ENCODE measurements at places on chromosomes 3 and 15. TPM values are rescaled to one million over a fixed set of nuclear protein-coding genes. Genes with fewer than 3 reads are reported as not detected.

CAPN3 gene
- total RNA-seq = 12.3 TPM

ZNF620 gene
- 12.3 TPM for total RNA-seq

DNA sequence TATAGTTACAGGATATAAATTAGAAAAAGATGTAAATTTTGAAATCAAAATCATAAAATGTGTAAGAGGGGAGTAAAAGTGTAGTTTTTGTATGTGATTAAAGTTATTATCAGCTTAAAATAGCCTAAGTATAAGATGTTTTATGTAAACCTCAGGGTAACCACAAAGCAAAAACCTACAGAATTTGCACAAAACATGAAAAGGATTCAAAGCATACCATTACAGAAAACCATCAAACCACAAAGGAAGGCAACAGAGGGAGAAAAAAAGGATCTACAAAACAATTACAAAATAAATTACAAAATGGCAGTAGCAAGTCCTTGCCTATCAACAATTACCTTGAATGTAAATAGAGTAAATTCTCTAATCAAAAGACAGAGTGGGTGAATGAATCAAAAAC lies 36.7 kb upstream of the MYLK start:
- DNase-seq = no peak

CFAP100 gene
- total RNA-seq = 4.3 TPM

DNA sequence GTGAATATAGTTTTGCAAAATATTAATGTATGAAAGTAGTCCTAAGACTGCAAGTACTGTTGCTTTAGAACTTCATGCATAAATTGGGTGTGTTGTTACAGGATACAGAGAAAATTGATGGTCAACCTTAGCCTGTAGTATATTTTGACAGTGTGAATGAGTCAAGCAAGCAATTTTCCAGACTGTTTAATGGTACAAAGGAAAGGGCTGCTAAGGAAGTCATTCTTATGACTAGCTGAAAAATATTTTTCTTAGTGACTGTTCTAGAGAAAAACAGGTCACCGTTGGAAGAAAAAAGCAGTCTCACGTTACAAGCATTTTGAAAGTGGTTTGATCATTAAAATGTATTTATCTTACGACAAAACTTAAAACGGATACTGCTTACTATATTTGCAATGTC lies 49.2 kb downstream of the MBNL1 start:
- DNase-seq = no peak

DET1 gene
- 10.7 TPM for total RNA-seq

- no peak for DNase-seq
Measured at GRCh38 chr3:54358316-54358715, 236.0 kb downstream of the CACNA2D3 start.

DNA sequence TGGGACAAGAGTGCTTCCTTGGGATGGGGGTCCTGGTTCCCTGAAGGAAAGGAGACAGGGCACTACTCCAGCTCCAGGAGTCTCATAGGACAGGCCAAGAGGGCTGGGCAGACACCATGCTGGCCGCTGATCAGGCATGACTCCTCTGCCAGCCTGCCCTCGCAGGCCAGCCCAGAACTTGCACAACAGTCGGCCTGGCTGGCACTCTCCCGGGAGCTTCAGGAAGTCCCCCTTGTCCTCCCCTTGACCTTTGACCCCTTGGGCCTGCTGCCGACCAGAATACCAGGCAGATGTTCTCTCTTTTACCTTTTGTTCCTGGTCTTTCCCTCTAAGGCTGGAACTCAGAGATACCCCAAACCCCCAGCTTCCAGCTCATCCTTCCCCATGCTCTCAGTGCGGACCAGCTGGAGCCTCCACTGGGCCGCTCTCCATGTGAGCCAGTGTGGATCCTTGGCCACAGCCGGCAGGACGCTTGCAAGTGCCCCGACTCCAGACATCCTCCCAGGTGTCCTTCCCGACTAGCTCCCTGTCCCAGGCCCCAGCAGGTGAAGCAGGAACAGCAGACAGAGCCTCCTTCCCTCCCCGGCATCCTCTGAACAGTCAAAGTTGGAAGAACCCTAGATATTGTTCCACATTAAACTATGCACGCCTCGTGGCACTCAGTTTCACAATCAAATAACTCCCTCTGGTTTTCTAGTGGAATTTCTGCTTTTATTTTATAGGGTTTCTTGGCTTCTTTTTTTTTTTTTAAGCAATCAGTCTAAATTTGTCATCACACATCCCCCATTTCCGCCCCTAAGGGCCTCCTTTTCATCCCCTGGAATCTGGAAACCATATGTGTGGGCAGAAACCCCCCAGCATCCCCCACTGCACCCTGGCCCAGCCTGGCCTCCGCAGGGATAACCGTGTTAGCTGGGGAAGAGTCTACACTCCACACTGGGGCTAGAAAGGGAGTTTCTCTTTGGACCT lies 15.7 kb downstream of the VPS18 start:
- DNase-seq = no peak

ZNF385D gene
- 2.2 TPM for total RNA-seq

DNA sequence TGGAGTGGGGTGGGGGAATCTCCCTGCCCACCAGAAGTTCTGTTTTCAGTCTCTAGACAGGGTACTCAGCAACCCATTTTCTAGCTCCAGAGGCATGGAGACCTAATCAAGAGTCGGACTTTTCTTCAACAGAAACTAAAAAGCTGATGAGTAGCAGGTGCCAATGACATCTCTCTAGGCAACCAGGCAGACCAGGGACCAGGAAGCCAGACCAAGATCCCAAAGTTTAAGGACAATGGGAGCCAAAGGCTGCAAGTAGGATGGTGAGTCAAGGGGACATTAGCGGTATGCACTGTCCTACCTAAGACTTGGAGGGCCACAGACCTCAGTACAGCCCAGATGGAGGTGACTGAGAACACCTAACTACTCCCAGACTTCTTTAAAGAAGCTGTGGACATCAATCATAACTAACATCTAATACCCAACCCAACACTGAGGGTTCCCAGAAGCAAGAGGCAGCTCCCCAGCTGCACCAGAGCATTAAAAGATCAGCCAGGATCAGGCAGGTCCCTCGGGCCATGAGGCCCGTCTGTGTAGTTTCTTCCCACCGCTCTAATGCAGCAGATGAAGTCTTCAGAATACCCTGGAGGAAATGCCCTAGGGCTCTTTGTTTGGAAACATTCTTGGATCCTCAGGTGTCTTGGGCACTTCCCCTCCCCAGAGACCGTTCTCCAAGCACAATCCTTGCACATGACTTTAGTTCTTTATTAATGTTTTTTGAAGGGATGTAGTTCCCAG lies 979 bp downstream of the CCDC71 start:
- DNase-seq = no peak

CD80 gene
- 0.10 TPM for total RNA-seq

IL16 gene
- total RNA-seq = not detected

- no peak for DNase-seq
Measured at GRCh38 chr3:134340362-134340981, 33.8 kb downstream of the AMOTL2 start.

Data from type B pancreatic cell (in vitro differentiated cells).